ENCODE measurements at places on chromosomes 3 and 15.
A peak's percentile ranks its signal among the peaks of the same experiment; 100 is the strongest.

DNA sequence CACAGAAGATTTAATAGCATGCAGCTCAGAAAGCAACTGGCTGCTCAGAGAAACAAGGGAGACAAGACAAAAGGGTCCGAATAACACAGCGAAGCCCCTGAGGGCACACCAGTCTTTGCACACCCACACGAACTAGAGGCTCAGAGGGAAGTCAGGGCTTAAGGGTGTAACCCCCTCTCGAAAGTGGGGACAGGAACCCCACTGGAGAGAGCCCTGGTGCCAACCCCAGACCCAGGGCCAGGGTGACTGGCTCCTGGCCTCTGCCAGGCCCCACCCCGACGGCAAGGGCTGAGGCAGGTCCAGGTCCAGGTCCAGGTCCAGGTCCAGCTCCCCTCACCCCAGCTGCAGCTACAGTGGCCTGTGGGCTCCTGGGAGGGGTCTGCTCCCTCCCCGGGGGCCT, 10.5 kb upstream of the PRR23E start:
- no peak for DNase-seq

- DNase-seq, result no peak
Measured at GRCh38 chr15:87609474-87609873, 647.1 kb downstream of the NTRK3 start.

DNA sequence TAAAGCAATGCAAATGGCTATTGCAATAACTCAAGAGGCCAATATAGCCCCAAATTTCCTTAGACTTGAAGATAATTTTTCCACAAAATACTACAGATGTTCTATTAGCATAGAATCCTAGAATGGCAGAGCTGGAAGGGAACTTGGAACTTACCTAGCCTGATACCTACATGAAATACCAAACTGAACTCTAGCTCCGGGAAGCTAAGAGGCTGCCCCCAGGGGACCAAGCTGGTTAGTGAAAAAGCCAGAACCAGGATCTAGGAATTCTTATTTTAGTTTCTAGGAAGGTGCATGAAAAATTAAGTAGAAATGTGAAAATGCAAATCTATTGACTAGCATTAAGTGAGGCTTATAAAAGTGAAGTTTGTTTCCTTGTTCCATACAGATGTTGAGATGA, 256.0 kb upstream of the CBLB start:
- DNase-seq, result no peak

DNA sequence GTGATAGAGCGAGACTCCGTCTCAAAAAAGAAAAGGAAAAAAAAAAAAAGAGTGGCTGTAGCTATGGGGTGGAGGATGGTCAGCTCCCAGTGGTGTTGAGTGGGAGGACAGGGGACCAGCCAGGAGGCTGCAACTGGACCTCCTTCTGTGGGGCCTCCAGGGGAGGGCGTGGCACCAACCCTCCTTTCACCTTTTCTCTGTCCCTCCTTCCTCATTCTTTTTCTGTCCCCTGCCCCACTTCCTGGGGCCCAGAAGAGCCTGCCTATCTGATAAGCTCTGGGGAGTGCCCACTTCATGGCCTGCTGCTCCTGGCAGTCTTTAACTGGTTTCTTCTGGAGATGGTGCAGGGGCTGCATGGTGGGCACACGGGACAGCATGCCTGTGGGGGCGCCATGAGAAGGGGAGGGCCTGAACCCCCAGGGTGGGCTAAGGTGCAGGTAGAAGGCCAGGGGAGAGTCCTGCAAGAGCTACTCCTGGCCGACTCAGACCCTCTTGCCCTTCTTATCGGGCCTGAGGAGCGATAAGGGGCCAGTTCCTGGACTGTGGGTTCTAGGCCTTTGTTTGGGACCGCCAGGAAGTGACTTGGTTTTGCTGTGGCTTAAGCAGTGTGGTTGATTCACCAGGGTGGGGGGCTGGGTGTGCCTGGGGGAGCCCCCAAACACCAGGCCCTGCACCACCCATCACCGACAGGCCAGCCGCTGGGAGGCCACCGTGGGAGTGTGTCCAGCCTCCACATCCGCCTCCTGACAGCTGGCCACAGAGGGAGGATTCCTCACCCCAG, 49.4 kb upstream of the FLNB start:
- DNase-seq, result no peak

DNA sequence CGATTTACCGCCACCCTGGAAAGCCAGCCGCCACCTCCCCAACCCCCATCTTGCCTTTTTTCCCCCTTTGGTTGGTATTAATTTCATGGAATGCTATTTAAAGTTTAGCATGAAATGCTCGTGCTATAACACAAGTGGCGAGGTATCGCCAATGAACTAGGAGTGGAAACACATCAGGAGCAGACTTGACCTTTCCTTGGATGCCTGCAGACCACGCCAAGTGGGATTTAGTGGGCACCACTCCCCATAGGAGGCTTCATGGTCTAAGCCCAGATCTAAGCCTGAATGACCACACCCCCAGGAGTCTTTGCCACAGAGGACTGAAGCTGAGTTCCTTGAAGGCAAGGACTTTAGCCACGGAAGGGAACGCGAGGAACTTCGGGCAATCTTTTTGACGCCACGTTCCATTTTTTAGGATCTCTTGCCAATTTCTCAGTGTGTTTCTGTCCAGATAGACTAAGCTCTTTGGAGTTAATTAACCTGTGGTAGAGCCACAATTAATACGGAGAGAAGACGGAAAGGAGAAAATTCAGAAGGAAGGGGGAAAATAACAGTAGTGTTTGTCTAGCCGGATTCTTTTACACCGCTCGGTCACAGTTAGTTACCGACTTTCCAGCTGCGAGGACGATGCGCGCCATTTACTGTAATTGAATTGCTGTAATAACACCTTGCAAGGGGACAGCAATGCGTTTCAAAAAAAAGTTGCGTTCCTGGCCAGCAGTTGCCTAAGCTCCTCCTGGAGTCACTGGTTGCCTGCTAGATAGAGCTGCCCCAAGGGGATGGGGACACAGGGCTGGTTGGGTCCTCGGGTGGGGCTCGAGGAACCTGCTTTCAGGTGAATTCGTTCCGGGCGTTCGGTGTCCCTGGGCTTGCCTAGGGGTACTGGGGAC, 37.1 kb downstream of the NR2F2 start:
- no peak for DNase-seq

GRCh38 chr3:37243820-37244748, 69.7 kb upstream of the LRRFIP2 start:
- peak; percentile 11 for DNase-seq

DNA sequence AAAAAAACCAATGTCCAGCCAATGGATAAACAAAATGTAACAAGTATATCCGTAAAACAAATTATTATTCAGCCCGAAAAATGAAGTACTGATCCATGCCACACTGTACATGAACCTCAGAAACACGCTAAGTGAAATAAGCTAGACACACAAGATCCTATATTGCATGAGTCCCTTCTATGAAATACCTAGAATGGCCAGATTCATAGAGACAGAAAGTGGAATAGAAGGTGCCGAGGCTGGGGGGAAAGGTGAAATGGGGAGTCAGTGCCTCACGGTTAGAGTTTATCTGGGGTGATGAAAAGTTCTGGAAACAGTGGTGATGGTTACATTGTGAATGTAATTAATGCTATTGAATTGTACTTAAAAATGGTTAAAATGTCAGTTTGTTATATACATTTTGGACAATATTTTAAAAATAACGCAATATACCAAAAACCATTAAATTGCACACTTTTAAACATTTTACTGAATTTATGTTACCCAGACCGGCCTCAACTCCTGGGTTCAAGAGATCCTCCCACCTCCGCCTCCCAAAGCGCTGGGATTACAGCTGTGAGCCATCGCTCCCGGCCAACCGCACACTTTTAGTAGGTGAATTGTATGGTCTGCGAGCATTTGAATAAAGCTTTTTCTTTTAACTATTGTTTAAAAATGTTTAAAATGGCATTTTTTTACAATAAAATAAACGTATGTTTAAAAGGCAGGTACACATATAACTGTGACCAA, 2.1 kb downstream of the RNF168 start:
- DNase-seq, result no peak

- DNase-seq, result no peak
Measured at GRCh38 chr3:111702996-111703985, 108.1 kb upstream of the ZBED2 start.

- no peak for DNase-seq
Measured at GRCh38 chr3:14837878-14838258, 19.1 kb downstream of the FGD5 start.

- no peak for DNase-seq
Measured at GRCh38 chr15:23566651-23567050, 1.2 kb downstream of the MKRN3 start.

DNA sequence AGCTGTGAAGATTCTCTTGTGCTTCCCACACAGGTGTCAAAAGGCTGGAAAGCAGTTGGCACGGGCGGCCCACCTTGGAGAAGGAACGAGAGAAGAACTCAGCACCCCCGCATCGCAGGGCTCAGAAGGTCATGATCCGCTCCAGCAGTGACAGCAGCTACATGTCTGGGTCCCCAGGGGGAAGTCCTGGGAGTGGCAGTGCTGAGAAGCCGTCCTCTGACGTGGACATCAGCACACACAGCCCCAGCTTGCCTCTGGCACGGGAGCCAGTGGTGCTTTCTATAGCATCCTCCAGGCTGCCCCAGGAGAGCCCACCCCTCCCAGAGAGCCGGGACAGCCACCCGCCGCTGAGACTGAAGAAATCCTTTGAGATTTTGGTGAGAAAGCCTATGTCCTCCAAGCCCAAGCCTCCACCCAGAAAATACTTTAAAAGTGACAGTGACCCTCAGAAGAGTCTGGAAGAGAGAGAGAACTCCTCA, 31.4 kb downstream of the STARD5 start:
- no peak for DNase-seq

All from activated CD8-positive, alpha-beta memory T cell treated with anti-CD3 and anti-CD28 coated beads for 4 hours (primary cell).